GM20000 (cell line): ENCODE measurements at places on chromosomes 2 and 18.

DNA sequence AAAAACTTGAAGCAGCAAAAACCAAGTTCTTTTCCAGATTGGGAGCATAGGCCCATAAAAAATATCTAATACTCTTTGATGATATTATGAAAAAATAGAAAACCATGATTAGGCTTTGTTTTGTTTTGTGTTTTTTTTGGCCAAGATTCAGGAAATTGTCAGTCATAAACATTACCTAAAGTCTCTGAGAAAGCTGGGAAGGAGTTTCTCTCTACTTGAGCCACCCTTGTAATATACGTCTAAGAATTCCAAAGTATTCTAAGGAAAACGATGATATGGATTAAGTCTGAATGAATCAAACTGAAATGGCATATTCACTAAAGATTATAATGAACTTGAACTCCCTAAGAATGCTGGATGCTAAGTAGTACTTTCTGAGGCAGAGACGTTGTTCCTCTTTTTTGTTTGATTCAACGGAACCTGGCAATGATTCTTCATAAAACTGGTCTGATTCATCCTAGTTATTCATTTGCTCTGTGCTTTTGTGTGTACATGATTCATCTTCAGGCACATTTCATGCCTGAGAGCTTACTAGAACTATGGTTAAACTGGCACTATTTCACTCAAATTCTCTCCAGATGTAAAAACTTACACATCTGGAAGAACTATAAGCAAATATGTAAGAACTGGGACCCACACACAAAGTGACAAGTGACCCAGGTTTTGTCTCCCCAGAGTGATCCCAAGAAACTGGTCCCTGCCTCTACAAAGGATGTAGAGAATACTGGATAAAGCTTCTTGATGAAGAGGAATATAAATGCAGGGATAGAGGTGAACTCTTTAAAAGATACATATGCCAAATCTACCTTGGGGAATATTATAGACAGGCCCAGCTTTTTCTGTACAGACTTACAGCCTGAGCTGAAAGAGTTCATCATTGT, 159.7 kb downstream of the DOCK10 start:
- no peak for DNase-seq

GRCh38 chr2:28165087-28165635, 227.5 kb upstream of the FOSL2 start:
- DNase-seq: no peak

GRCh38 chr2:41920181-41920580, 127.6 kb upstream of the PKDCC start:
- no peak for DNase-seq

DNA sequence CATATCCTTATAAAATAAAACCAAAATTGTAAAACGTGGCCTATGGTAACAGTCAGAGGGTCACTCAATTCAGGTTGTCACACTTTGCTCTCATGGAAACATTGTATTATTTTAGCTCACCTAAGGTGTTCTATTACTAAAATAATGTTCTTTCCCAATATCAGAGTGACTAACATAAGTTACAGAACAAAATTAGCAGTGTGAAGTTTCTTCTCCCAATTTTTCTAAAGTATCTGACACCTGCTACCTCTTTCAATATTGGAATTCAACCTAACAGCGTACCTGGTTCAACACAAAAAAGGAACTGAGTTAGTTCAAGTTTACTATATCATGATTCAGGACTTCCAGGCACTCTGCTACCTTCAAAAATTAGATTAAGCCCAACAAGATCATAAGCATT, 190.4 kb downstream of the ZEB2 start:
- no peak for DNase-seq

DNA sequence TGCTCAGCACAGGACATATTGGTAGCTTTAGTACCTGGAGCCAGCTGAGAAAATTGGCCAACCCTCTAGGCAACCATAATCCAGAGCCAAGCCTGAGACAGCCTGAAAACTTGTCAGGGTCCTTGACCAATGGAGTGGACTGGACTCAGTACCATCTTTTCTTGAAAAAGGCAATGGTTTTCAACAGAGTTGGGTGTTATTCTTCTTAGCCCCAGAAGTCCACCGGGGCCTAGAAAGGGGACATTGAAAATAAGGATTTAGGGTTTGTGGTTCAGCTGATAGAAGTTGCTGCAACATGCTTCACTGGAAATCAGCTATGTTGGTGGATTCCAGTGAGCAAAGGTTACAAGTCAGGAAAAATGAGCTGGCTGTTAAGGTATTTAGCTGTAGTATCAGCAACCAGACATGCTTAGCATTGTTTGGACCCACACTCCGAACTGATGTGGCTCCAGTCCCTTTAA, 22.1 kb upstream of the CNOT11 start:
- no peak for DNase-seq

- DNase-seq: no peak
Measured at GRCh38 chr2:238924796-238925195, 76.9 kb downstream of the TWIST2 start.

DNA sequence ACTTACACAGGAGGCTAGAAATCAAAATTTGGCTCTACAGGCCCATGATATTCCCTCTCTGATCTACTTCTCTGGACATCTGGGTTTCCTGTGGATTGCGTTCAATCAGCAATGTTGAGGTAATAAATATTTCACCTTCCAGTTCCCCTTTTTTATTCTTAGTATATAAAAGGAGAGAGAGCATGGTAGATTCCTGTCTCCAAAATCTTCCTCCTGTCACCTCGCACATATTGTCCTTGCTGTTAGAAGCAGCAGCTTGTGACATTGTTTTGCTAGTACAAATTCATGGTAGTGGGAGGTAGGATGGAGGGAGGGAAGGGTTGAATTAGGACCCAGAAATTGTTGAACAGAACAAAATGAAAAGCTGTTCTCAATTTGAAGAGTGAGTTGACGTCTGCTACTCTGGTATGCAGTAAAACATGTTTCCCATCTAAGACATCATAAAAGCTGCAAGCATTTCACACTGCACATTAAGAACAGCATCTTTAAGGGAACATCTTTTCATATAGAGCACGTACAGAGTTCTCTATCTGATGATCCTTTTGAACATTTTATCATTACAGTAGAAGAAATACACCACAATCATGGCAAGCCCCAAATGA, 156.4 kb downstream of the RDH14 start:
- DNase-seq: no peak

DNA sequence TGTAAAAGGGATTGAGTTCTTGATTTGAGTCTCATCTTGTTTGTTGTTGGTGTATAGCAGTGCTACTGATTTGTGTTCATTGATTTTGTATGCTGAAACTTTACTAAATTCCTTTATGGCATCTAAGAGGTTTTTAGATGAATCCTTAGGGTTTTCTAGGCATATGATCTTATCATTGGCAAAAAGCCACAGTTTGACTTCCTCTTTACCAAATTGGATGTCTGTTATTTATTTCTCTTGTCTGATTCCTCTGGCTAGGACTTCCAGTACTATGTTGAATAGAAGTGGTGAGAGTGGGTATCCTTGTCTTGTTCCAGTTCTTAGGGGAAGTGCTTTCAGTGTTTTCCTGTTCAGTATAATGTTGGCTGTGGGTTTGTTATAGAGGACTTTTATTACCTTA, 4.8 kb downstream of the ANKAR start:
- no peak for DNase-seq

GRCh38 chr2:56012221-56012765, 88.7 kb upstream of the EFEMP1 start:
- no peak for DNase-seq

- no peak for DNase-seq
Measured at GRCh38 chr2:47079515-47080412, 75.3 kb downstream of the STPG4 start.

- no peak for DNase-seq
Measured at GRCh38 chr2:240713928-240714746, 22.5 kb downstream of the AQP12A start.

GRCh38 chr18:61201511-61201910, 131.7 kb upstream of the CDH20 start:
- DNase-seq: no peak

- no peak for DNase-seq
Measured at GRCh38 chr2:113712941-113713340, 43.5 kb downstream of the SLC35F5 start.

- DNase-seq: peak; percentile 29
Measured at GRCh38 chr18:50507120-50507590, 52.7 kb upstream of the MAPK4 start.

GRCh38 chr2:237296756-237297155, 117.2 kb downstream of the COL6A3 start:
- DNase-seq: no peak

- no peak for DNase-seq
Measured at GRCh38 chr2:115652652-115653051, 1210.2 kb downstream of the DPP10 start.

GRCh38 chr2:231927566-231927890, 1.3 kb upstream of the NPPC start:
- peak; percentile 22 for DNase-seq

GRCh38 chr18:75083131-75083530, 125.8 kb downstream of the PTGR3 start:
- no peak for DNase-seq

GRCh38 chr18:28831476-28831875, 654.5 kb upstream of the CDH2 start:
- DNase-seq: no peak

DNA sequence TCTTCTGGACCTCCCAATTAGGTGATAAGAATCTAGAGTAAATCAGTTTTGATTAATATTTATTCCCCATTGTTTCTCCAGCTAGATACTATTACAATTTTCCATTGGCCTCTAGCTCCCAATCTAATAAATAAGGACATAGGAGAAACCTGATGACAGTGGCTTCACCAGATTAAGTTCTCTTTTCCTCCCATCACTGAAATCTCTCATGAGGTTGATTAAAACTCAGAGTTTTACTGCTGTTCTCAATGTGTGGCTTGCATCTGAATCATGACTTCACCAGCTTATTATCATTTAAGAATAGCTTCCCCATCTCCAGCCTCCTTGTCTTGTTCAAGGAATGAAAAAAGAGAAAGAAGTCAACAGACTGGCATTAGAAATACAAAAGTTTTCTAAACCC, 3.9 kb upstream of the CCDC102B start:
- no peak for DNase-seq

DNA sequence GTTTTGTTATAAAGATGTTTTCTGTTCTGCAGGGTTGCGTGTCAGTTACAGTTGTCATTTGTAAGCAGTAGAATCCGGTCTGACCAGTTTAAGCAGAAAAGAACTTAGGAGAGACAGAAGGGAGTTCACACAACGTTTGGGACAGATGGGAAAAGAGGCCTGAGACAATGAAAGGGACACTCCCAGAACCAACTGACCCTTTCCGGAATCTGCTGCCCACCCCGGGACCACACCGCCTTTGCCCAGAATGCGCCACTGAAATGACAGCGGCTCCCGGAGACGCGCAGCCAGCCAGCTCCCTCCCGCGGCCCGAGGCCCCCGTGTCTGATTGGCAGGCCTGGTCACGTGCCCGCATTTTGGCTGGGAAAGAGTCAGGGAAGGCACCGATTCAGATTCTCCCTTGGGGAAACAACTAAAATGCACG, 244.6 kb downstream of the BCL2 start:
- peak; percentile 68 for DNase-seq

DNA sequence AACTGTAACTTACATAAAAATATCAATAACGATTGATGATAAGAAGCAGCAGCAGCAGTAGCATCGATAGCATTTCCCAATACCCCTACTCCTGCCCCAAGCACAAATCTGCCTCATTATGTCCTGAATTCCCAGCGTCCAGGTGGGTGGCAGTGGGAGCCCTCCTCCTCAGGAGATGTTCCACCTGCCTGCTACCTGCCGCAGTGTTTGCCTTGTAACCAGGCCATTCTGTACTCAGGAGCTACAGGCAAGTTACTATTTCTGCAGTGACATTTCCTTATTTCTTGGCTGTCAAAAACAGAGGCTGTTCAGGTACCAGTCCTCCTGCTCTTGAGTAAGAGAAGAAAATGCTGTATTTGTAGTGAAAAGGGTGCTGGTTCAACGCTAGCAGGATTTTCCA, 236.4 kb downstream of the CNTNAP5 start:
- no peak for DNase-seq

DNA sequence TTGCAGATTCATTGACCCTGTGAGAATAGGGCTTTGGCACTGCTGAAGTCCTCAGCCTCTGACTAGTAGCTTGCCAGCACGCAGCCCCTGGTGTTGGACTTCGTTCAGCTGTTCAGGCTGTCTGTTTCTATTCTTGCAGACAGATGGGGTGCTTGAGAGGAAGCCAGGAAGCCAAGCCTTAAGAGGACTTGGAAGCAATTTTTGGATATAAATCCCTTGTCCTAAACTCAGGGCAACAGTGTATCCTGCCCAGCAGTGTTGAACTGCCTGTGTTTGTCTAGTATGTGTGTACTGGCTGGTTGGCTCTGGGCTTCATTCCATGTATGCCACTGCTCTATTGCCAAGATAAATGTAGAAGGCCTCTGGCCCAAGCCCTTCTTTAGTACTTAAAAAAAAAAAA, 108.6 kb downstream of the COMMD1 start:
- DNase-seq: no peak

DNA sequence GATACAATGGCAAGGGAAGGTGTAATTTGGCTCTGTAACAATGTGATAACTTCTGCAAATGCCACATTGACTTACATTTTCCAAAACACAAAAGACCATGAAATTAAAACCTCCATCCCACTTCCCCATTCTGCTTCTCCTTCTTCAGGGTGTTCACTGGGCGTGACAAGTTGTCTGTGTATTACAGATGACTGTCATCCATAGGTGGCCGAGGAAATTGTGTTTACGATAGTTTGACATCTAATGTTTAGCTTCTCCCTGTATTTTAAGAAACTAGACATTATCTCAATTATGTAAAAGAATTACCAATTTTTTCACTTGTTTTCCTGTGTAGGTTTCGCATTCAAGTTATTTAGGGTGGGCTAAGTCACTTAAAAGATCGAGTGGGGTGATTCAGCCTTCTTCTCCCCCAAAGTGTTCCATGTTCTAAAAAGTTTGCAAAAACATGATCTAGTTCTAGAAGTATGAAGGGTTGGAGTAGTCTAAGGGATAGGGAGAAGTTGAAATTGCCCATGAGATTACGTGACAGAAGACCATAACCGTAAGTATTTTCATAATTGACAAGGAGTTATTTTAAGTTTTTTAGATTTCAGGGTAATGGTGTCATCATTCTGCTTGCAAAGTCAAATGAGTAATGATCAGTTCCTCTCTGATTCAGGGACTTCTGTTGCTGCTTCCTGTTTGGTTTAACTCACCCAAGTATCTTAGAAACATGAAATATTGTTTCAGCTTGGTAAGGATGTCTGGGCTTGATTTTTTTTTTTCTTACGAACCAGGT, 25.2 kb upstream of the CYTIP start:
- peak; percentile 56 for DNase-seq

DNA sequence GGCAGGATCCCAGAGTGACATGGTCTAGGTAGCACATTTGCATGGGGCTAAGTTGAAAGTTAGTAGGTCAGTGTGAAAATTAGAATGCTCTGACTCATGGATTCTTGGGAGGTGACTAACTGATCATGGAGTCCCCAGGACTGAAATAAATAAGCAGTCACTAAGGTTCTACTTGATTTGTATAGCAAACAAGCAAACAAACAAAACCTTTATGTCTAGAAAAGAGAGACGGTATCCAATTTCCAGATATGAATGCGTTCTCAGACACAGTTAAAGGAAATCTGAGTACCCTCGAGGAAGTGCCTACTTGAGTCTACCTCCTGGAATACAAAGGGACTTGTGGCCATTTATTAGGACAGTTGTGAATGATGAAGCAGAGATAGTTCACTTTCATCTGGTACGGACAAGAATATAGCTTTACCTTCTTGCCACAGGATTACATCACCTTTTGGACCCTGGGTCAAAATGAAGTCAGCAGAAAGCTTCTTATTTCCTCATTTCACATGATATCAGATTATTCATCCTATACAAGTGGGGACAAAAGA, 54.3 kb upstream of the AGPS start:
- no peak for DNase-seq

- DNase-seq: no peak
Measured at GRCh38 chr18:54100920-54101470, 123.5 kb downstream of the MBD2 start.
